Bone marrow (tissue), 2 donors: ENCODE measurements at places on chromosomes 12 and 14.

DNA sequence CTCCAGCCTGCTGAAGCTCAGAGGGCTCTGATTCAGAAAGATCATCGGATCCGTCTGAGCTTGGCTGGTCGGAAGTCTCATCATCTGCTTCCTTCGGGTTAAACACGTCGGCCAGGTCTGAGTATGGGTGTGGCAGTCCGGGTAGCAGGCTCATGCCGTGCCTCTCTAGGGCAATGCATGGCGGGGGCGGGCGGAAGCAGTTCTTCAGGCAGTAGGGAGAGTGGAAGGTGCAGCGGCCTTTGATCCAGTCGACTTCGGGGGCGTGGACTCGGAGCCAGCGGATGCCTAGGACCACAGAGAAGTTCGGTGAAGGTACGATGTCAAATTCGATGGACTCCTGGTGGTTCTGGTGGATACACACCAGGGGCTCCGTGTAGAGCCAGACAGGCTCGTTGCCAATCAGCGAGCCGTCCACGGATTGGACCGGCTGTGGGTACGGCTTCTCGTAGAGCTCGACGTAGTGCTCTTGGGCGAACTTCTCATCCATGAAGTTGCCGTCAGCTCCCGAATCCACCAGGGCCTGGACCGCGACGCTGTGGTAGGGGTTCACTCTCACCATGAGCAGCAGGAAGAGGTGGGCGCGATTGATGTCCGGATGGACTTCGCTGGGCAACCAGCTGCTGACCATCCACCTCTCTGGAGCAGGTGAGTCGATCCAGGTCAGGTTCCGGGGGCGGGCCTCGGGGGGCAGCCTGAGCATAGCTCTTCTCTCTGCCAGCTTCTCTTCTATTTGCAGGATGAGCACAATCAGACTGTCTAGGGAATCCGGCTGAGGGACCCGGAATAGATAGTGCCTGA, 20.3 kb downstream of the RTL1 start:
- no peak for DNase-seq

DNA sequence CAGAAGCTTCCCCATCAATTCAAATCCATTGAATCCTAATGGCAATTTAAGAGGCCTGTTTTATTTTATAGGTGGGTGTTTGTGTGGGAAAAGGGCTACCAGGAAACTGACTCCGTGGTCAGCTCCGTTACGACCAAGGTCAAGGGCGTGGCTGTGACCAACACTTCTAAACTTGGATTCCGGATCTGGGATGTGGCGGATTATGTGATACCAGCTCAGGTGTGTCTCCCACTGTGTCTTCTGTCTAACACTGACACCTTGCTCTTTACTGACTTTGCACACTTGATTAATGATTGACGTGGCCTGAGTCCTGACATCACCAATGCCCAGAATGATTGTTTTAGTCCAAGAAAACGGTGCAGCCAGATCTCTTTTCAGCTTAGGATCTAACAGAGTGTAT, 7.1 kb downstream of the P2RX4 start:
- DNase-seq, result no peak

- DNase-seq, result peak; percentile 34
Measured at GRCh38 chr12:27332714-27333402, at the start of gene BMAL2. TSS of gene BMAL2 (plus strand) at chr12:27332836. CDS start at chr12:27333073, 237 bp downstream.

DNA sequence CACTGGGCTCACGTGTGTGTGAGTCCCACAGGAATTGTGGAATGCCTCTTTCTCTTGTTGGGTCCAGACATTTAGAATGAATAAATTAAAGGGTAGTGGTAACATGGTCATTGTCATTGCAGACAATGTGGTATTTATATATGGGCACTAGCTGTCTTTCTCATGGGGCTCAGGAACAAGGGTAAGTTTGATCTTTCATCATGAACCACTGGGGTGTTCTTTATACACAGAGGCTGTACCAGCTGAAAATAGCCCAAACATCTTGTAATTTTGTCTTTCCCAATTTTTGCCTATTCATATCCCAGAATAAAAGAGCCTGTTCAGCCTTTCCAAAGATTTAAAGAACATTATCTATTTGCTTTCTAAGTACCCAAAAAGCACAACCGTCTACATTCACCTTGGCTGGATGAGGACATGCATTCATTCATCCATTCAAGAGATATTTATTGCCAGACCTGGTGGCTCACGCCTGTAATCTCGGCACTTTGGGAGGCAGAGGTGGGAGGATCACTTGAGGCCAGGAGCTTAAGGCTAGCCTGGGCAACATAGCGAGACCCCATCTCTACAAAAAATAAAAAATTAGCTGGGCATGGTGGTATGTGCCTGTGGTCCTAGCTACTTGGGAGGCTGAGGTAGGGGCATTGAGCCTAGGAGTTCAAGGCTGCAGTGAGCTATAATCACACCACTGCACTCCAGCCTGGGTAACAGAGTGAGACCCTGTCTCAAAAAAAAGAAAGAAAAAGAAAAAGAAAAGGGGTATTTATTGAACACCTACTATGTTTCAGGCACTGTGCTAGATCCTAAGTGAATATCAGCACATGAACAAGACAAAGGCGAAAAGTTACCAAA, 4.4 kb upstream of the FOS start:
- no peak for DNase-seq

DNA sequence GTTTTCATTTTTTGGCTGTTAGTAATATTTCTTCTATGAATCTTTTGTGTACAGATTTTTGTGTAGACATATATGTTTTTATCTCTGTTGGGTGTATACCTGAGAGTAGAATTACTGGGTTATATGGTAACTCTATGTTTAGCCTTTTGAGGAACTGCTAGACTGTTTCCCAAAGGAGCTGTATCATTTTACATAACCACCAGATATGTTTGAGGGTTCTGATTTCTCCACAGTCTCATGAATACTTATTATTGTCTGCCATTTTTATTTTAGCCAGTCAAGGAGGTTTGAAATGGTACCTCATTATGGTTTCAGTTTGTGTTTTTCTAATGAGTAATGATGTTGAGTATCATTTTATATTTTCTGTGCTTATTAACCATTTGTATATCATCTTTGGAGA, 1.9 kb downstream of the PCNX4 start:
- no peak for DNase-seq

- DNase-seq, result no peak
Measured at GRCh38 chr14:93967637-93968250, 8.6 kb downstream of the ASB2 start.

- DNase-seq, result no peak
Measured at GRCh38 chr12:83461336-83461935, 774.7 kb downstream of the TMTC2 start.

DNA sequence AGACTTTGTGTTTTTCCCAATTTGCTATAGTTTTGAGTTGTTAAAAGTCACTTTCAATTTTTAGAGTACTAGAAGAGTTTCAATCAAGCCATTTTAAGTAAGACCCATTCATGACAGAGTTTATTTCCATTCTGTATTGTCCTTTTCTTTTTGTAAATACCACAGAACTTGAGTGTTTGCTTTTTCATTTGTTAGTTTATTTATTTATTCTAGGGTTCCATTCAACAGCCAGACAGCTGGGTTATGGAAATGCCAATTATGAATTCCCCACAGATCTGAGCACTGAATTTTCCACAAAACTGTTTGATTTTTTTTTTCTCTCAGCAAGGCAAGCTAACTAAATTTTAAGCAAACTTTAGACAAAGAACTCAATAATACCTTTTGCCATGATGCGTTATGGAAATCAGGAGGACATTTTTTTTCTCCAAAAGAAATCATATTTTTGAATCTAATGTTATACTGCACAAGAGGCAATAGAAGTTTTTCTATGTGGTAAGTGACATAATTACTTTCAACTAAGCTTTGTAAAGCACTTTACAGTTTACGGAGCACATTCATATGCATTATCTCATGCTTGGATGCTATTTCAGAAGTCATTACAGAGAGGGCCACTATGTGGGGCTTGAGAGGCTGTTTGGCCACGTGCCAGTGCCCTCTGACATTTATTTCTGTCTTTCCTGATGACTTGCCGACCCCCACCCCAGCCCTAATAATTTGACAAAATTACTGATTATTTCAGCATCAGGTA, 181.5 kb downstream of the VRK1 start:
- DNase-seq, result no peak

DNA sequence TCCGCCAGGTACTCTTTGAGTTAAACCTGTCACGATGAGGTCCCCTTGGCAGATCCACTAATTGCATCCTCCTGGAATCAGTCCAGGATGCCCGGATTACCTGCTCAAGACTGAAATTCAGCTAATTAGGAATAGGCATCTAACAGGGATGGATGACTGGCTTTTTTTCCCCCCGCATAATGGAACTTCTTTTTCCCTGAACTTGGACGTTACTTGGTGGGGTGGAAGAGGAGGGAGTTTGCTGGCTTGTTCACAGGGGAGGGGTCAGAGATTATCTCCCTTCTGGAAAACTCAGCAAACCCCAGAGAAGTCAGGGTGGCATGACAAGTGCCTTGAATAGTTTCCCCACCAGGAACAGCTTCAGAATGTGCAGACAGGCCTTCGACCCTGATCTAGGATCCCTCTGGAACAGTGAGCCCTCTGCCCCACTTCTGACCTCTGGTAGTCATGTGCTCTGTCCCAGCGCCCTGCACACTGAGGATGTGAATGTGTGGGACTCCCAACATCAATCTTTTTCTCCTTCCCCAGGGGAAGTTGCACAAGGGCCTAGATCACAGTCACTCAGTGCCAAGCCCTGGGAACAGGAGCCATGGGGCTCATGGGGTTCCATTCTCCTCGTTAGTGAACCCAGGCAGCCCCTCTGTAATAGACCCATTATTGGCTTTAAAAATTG, 142.5 kb downstream of the SMOC1 start:
- DNase-seq, result no peak

DNA sequence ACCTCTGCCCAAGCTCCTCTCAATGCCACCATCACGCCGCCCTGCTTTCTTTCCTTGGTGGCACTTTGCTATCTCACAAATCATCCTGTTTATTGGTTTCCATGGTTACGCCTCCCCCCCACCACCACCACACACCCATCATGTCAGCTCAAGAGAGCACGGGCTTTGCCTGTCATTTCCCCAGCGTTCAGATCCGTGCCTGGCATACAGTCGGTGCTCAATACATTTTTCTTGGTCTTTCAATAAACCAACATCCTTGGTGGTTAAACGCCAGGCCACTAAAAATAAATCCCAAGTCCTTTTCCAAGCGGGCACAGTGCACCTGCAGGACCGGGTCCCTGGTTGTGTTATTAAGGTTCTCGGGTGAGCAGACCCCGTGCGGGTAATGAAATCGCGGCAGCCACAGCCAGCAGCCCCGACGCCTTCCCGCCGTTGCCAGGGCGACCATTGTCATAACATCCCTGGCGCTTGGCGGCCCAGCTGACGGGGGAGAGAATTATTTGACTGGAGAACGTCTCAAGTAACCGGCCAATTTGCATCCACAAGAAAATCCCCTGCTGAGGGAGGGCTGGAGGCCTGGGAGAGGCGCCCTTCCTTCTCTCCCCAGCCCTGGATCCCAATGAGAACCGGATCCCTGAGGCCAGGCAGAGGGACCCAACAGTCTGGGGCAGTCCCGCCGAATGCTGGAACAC, 92.9 kb downstream of the KSR2 start:
- DNase-seq, result no peak

DNA sequence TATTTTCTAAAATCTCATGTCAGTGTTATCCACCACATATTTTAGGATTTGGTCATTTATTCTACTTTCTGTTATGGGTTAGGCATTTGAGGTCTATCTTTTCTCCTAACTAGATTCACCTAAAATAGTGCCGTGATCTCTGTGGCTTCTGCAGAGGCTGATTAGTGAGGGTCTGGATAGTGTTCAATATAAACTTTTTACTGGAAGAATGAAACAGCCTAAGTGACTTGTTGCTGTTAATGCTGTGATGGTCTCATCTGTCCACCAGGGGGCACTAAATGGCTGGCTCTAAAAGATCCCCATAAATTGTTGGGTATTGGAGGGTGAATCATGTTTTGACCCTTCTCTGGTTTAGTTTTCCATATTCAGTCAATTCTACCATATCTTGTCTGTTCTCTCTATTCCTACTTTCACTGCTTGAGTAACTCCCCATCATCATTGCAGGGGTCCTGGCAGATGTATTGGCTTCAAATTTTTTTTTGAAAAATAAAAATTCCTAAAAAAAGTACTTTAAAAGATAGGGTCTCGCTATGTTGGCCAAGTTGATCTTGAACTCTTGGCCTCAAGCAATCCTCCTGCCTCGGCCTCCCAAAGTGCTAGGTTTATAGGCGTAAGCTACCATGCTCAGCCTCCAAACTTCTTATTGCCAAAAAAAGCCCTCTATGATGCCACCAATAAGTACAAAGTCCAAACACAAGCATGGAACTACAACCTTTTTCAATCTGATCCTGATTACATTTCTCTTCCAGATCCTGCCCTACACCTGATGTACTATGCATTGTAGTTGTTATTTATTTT, 6.9 kb downstream of the PABPN1 start:
- no peak for DNase-seq
